Fibroblast of gingiva (primary cell): ENCODE measurements at places on chromosomes 5 and 9.

- peak; percentile 19 for DNase-seq
Observed at GRCh38 chr5:126364206-126364902, 58.9 kb upstream of the GRAMD2B start.

GRCh38 chr5:26553079-26553478 lies 485.3 kb downstream of the CDH9 start:
- DNase-seq, result no peak

DNA sequence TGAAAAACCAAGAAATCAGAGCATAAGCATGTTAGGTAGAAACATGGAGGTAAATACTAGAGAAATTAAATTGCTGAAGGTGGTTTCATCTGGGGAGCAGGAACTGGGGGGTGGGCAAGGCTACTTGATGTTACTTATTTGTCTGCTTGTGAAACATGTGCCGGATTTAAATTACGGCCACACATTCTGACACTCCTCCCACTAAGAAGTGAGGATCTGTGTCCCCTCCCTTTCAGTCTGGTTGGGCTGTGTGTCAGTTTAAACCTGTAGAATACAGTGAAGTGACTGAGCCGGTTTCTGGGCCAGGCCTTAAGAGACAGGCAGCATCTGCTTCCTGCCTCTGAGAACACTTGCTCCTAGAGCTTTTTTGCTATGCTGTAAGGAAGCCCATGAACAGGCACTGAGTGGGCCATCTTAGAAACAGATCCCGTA lies 2.3 kb upstream of the IARS1 start:
- DNase-seq, result no peak

DNA sequence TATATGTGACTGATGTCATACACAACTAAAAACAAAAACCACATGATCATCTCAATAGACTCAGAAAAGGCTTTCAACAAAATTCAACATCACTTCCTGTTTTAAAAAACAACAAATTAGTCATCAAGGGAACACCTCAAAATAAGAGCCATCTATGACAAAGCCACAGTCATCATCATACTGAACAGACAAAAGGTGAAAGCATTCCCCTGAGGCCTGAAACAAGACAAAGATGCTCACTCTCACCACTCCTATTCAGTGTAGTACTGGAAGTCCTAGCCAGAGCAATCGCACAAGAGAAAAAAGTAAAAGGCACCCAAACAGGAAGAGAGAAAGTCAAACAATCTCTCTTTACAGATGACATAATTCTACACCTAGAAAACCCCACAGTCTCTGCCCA lies 893.5 kb upstream of the EDIL3 start:
- DNase-seq, result no peak

GRCh38 chr5:144198386-144198785 lies 27.7 kb downstream of the KCTD16 start:
- peak; percentile 24 for DNase-seq

DNA sequence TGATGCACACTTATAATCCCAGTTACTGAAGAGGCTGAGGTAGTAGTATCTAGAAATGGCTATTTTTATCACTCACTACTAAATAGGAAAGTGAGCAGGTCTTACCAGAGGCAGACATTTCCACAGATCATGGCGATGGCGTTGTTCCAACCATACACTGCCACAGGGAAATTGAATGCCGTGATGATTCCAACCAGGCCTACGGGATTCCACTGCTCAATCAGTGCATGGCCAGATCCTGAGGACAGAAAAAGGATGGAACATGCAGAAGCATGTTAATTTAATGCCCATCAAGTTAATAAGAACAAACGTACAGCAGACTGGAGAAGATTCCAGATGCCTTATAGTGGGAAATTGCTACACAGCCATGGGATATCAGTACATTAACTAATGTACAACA lies 18.0 kb downstream of the ALDH7A1 start:
- DNase-seq, result no peak

GRCh38 chr9:95044731-95045508 lies 272.6 kb downstream of the FANCC start:
- no peak for DNase-seq

- DNase-seq, result no peak
Observed at GRCh38 chr5:154501566-154501965, 23.5 kb upstream of the HAND1 start.

GRCh38 chr5:173964506-173964905 lies 24.5 kb upstream of the C5orf47 start:
- no peak for DNase-seq

DNA sequence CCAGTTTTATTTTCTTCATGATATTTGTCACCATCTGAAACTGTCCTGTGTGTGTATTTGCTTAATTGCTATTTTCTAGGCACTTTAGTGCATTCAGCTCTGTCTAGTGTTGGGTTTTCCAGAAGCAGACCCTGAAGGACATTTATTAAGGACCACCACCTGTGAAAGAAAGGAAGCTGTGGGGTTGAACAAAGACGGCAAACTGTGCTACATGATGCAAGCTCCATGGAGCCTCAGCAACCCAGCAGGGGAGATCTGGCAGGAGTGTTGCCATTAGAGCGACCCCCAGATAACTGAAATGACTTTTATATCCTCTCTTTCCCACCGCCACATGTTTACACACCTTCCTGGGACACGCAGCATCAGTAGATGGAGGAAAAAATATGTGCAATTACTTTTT lies 125.5 kb downstream of the GABRB2 start:
- no peak for DNase-seq

GRCh38 chr9:121478816-121479676 lies 20.6 kb downstream of the GGTA1 start:
- DNase-seq, result no peak

DNA sequence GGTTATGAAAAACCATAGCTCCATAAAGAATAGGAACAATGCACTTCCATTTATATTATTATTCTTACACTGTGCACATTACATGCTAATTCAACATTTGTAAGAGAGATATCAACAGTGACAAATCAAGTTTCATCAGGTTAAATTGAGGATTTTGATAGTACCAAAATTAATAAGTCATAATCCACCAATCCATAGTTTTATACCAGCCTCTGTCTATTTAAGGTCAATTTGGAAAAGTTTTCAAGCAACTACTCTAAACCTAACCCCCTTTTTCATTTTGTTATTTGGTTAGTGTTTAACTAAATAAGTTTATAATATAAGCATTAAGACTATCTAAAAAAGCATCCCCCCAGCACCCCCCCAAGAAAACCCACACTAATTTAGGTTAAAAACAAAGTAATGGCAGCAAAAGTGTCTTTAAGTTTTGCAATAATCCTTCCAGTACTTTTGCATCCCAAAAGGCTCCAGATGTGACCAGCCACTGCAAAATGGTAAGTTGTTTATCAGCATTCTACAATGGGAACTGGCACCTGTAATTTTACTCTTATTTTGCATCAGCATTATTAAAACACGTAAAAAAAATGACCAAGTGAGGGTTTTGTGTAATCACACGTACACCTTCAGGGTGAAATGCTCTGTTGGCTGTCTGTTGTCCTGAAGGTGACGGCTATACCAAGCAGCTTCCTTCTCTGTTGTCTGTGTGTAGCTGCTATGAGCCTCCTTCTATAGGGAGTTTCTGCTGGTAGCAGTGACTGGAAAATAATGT lies 36.8 kb upstream of the SSBP2 start:
- peak; percentile 73 for DNase-seq

- DNase-seq, result no peak
Observed at GRCh38 chr9:101751895-101752294, 13.4 kb upstream of the GRIN3A start.

DNA sequence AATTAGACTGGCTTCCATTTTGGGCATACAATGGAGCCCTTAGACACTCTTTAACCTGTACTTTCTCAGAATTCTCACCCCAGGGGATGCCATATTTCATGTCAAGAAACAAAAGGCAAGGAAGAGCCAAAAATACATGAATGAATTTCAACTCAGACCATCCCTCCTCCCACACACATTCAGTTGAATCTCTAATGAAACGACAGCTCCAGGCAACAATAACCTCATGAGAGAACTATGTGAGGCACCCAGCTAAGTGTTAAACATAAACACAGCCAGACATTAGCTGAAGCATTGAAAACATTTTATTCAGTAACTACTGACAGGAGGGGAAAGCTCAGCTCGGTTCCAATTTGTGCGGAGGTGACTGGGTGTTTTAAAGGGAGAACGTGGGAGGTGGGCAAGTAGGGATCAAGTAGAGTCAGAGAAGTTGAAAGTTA lies 1359.1 kb upstream of the CDH9 start:
- no peak for DNase-seq

DNA sequence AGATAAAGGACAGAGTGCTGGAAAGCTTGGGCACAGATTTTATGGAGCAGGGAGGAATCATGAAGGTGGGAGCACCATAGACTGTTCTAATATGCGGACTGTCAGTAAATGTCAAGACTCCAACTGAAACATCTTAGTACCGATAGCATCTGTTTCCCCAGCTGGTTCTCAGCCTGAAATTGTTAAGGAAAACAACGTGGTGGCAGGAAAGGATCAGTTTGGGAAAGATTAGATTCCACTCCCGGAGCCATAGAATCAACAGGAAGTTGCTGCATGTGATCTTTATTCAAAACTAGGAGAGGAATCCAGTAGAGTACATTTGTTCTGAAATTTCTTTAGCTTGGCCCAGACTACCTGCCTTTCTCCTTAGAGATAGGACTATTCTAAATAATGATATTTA lies 559.1 kb downstream of the CSNK1G3 start:
- DNase-seq, result no peak

DNA sequence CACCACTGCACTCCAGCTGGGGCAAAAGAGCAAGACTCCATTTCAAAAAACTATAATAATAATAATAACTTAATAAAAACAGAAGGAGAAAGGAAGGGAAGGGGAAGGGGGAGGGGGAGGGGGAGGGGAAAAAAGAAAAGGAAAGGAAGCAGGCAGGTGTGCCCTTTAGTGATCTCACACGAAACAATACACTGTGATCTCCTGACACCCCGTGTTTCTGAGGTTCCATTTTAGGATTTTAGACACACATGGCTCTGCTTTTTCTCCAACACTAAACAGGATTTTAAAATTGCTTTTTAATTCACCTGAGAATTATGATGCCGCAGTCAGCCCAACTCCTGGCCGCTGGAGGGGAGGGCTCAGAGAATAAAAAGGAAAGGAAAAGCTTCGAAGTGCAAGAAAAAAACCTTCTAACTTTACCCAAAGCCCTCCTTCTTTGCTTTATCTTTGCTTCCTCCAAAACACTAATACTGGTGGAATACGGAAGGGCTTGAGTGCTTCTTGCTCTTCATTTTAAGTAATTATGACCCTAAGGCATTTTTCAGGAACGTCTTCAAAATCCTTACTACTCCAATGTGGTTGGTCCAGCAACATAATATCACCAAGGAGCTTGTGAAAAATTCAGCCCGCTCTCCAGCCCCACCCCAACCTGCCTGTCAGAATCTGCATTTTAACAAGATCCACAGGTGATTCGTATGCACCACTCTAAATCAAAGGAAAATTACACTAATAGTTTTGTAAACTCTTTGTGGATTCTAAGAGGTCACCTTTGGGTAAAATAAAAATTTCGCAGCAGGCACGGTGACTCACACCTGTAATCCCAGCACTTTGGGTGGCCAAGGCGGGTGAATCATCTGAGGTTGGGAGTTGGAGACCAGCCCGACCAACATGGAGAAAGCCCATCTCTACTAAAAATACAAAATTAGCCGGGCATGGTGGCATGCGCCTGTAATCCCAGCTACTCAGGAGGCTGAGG lies 66.0 kb downstream of the MYO10 start:
- DNase-seq, result no peak

DNA sequence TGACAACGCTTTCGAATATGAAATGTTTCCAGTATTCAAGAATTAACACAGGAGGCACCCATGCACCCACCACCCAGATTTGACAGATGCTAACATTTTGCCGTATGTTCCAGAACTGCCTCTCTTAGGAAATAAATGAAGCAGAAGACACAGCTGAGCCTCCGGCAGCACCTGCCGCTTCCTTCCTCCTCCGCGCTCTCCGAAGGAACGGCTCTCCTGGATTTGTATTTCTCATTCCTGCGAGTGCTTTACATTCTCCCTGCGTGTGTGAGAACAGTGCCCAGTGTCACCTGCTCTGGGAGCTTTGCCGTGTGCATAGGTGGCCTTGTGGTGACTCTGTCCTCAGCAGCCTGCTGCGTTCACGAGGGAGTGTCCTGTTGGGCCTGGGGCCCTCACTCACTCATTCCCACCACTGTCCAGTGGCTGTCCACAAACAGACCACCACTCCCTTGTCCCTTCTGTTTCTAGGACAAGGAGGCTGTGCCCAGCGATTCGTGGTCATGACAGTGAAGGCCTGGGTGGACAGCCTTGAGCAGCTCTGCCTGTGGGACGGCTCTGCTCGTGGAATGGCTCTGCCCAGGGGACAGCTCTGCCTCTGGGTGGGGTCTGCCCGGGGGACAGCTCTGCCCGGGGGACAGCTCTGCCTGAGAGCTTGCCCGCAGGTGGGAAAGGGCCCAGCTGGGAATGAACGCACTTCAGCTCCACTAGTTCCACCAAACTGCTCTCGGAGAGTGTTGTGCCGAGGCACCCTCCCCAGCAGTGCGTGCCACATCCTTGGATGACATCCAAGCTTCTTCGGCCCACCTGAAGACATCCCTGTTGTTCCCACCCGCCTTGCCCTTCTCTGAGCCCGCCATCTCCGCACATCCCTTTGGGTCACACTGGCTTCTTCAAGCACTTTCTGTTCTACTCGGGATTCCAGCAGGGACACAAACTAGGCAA lies 170.5 kb upstream of the PPP1R26 start:
- DNase-seq, result no peak

- DNase-seq, result no peak
Observed at GRCh38 chr9:87309236-87309635, 188.4 kb upstream of the DAPK1 start.

- no peak for DNase-seq
Observed at GRCh38 chr9:105062222-105062855, 134.4 kb upstream of the ABCA1 start.

DNA sequence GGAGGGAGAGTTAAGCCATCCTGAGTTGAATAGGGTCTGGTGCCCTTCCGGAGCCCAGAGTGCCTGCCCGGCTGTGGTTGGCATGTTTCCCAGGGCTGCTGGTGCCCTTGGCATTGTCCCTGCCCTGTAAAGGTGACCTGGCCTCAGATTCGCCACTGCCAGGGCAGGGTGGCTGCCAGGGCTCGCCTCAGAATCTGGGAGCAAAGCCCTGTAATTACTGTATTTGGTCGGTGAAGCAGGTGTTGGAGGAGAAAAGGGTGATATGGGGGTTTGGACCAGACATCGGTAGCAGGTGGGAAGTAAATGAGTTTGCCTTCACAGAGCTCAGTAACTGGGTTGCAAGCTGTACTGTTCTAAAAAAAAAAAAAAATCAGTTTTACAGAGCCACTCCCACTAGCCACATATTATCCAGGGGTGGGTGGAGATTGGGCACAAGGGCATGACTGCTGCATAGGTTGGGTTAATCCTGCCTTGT lies 47.6 kb downstream of the RGS3 start:
- no peak for DNase-seq

DNA sequence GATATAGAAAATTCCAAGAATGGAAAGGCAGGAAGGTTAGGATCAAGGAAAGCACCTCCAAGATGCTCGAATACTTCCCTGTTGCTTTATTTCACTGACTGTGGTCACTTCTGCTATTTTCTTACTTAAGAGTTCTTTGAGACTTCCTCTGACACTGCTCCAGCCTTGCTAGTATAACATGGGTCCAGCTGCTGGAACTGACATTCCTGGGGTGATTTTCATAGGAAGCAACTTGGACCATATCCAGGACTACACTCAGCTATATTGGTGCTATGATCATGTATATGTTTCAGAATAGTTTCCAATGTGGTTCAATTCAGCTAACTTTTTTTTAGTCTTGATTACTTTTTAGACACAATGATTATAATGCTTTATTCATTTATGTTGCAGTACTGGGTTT lies 81.6 kb upstream of the CKMT2 start:
- peak; percentile 64 for DNase-seq

GRCh38 chr5:89276566-89277305 lies 393.8 kb upstream of the MEF2C start:
- peak; percentile 30 for DNase-seq
